ENCODE measurements at places on chromosomes 6 and 20.

- DNase-seq = no peak
Observed at GRCh38 chr6:77332915-77333623, 130.2 kb downstream of the HTR1B start.

DNA sequence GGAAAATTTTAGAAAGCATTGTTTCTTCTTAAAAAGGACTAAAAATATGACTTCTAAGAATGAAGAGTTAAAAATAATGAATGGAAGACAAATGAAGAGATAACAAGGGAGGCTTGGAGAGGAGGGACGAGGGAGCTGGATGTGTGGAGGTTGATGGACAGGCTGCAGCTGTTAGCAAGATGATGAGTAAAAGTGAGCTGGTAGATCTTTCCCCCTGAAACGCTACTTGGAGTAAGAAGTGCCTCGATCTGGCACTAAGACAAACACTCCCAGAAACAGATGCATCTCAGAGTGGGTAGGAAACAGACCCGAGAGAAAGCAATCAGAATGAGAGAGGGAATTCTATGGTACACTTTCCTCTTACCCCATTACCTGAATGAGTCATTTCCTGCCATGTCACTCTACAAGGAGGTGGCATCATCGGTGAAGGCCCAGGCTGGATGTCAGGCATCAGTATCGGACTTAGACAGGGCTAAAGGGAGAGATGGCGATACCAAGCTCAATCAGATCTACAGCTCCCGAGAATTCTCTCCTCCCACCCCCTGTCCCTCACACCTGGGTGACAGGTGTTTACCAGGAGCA, 154.1 kb upstream of the BMP2 start:
- DNase-seq = no peak

GRCh38 chr6:47743744-47744143, 38.1 kb upstream of the OPN5 start:
- DNase-seq = no peak

- DNase-seq = peak; percentile 86
Observed at GRCh38 chr20:34037767-34038166, 44.1 kb downstream of the RALY start.

- DNase-seq = peak; percentile 58
Observed at GRCh38 chr6:25942561-25943147, 12.2 kb upstream of the SLC17A2 start.

DNA sequence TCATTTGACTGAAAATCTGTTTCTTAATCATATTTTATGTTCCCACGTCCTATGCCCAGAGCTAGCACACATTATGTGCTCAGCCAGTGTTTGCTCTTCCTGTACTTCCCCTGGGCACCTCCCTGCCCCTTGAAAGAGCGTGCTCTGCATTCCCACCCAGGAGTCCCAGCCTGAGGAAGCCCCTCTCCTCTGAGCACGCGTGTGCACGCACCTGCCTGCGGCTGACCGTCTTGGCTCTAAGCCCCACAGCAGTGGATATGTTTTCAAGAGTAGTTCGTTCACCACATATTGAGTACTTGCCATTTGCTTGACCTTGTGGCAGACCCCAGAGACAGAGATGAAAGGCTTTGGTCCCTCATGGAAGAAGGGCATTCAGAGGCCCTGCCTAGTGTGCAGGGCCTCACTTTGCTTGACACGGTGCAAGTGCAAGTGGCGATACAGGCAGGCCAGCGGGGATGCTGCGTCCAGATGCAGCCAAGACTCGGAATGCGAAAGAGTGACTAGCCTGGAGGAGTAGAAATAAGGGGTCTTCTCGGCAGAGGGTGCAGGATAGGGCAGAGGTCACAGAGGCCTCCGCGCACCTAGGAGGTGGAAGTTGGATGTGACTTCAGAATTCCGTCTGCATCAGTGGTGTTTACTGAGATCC, 14.1 kb downstream of the SYNDIG1 start:
- no peak for DNase-seq

DNA sequence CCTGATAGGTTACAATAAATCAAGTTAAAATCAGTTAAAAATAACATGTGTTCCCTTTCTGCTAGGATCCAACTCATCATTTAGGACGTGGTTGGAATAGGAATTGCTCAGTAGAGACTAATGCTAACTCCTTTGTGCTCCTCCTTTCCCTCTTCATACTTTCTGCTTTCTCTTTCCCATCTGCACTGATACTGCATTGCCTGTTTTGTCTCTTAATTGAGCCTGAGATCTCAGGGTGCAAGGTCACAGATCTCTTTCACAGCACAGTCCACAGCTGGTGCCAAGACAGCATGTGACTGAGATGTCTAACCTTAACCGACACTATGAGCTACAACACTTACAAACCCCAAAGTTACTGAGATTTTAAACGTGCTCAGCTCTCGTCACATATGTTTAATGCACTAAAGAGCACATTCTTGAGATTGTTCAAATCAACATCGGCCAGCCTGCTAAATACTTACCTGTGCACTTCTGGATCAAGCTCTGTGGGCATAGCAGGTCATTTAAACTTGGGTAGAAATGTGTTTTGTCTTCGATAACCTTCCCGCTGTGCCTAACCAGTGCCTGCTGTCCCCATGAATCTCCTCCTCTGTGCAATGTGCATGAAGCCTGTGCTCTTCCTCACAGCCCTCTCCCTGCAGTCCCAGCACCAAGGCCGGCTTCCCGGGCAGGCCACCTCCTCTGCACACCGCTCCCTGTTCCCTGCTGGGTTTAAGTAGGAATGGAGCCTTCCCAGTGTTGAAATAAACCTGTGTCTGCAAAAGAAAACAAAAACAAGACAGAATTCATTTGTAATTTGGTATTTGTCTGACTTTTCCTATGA, 39.6 kb upstream of the AFDN start:
- DNase-seq = no peak

DNA sequence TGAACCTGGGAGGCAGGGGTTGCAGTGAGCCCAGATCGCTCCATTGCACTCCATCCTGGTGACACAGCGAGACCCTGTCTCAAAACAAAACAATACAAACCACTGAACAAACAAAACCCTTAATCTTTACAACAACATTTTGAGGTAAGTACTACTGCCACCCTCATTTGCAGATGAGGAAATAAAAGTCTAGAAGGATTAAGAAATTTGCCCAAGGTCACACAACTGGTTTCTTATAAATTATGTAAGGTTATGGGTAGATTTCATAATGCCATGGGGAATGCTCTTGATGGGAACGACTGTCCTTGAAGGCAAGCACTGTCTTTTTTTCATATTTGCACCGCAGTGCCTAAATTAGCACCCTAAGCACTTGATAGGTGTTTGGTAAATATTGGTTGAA, 13.8 kb upstream of the B4GALT5 start:
- DNase-seq = no peak

GRCh38 chr20:38892091-38892981, 33.9 kb upstream of the FAM83D start:
- DNase-seq = no peak

- no peak for DNase-seq
Observed at GRCh38 chr6:45991189-45991588, 24.5 kb downstream of the CLIC5 start.

DNA sequence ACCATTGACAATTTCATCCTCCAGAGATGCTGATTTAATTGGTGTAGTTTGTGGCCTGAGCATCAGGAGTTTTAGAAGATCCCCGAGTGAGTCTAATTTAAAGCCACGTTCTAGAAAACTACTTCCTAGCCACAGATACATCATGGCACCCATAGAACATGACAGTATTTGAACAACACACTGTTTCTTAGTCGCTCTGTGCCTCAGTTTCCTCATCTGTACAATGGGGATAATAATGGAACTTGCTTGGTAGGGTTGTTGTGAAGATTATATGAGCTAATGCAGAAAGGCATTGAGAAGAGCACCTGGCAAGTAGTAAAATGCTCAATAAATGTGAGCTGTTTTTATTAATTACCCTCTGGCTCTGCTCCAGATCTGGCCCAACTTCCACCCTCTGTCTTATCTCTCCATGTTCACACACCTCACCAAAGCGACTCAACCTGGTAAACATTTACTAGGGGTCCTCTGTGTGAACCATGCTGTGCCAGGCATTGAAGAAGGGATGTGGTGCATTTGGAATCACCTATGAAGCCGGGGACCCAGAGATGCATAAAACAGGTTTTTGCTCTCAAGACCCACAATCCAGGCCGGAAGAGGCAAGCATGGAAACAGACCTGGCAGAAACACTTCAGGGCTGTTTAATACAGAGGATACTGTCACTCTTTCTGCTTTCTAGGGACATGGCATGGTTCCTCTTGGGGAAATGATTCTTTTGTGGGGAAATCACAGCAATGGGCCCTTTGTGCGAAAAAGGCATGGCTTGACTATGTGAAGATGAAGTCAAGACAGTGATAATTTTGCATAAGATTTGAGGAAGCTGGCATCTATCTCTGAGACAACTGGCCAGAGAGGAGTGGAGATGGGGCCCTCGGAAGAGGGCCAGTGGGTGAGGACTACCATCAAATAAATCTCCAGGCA, 16.2 kb upstream of the MRPS18A start:
- peak; percentile 38 for DNase-seq

- DNase-seq = peak; percentile 21
Observed at GRCh38 chr6:33958526-33959328, 154.9 kb upstream of the MLN start.

DNA sequence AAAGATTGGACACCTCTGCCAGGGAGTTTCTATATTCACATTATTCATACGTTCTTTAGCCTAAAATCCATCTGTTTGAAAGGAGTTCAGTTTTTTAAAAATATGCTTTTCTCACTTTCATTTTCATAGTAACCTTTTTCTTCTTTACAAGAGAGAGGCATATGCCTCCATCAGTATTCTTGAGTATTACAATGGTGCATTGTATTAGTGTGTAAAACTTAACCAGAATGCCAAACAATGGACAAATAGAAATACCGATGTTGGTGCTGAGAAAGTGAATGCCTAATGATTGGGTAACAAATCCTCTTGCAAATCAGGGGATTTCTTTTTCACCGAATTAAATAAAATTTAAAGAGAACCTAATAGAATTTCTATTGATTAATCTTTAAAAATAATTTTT, 163.2 kb upstream of the LAMA2 start:
- DNase-seq = no peak

DNA sequence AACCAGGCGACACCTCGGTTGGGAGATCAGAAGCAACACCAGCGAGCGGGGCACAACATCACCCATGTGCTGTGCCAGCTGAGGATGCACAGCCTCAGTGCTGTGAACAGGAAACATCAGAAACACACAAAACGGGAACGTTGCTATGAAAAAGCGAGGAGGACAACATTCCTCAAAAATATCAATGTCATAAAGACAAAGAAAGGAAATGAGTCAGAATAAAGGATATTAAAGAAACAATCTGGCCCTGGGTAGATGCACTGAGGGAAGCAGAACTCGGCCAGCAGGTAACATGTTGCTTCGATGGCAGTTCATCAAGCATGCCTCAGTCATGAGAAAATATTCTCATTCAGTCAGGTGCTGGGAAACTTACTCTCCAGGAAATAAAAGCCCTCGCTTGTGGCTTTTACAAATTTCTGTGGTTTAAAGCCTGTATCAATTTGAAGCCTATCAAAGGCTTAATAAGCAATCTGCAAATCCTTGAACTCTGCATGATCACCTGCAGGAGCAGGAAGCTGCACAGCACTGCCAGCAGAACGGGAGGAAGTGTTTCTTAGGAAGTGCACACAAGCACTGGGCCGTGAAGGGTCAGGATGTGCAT, 77.5 kb downstream of the GINS1 start:
- DNase-seq = no peak

DNA sequence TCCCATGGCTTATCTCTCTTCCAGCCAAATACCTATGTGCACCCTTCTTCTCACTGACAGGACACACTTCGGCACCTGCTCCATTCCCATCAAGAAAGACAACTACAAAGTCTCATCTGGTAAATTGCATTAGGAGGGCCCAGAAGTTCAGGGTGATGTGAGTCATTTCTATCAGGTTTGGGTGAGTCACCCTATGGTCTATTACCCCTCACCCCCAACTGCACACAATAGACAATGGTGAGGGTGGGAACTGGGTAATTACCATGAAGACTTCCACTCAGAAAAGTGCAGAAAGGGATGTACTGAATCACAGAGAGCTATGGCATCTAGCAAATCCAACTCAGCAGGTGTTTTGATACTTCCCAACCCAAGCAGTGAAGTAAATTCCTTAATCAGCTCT, 54.8 kb downstream of the OPN5 start:
- no peak for DNase-seq

- DNase-seq = peak; percentile 47
Observed at GRCh38 chr20:43243672-43244269, 54.1 kb upstream of the PTPRT start.

All from lung (tissue), 17 donors.